ENCODE measurements at places on chromosomes 16 and 17. TPM values are rescaled to one million over a fixed set of nuclear protein-coding genes. Genes with fewer than 3 reads are reported as not detected.

DNA sequence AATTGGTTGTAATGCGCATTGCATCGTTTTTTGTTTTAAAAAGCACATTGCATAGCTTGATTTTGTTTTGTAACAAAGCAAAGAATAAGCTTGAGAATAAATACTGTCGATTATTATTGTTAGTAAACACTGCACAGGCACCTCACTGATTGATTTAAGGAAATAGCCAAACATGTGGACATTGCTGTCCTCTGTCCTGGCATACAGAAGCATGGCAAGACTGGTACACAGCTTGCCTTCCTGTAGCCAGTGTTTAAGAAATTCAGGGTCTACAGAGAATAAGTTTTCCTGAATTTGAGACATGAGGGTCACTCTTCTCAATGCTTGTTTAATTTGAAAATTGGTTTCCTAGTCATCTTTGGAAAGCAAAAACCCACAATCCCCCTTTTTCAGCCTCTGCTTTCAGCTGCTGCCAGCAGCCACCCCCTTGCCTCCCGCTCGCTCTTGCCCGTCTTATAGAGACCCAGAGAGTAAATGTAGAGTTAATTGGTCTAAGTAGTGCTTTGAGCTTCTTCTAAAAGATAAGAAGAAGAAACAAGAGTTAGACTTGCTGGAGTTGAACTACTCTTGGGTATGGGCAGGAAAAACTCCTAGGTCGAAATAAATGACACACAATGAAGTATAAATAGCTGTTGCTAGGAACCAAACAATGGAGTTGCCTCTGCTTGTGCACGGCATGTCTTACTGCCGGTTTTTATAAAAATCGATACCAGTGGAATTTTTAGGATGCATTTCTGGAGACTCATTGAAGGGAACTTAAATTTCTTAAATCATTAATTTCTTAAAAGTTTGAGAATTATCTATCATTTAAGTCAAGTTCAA is 116.6 kb downstream of the MRTFB start:
- no peak for DNase-seq

DNA sequence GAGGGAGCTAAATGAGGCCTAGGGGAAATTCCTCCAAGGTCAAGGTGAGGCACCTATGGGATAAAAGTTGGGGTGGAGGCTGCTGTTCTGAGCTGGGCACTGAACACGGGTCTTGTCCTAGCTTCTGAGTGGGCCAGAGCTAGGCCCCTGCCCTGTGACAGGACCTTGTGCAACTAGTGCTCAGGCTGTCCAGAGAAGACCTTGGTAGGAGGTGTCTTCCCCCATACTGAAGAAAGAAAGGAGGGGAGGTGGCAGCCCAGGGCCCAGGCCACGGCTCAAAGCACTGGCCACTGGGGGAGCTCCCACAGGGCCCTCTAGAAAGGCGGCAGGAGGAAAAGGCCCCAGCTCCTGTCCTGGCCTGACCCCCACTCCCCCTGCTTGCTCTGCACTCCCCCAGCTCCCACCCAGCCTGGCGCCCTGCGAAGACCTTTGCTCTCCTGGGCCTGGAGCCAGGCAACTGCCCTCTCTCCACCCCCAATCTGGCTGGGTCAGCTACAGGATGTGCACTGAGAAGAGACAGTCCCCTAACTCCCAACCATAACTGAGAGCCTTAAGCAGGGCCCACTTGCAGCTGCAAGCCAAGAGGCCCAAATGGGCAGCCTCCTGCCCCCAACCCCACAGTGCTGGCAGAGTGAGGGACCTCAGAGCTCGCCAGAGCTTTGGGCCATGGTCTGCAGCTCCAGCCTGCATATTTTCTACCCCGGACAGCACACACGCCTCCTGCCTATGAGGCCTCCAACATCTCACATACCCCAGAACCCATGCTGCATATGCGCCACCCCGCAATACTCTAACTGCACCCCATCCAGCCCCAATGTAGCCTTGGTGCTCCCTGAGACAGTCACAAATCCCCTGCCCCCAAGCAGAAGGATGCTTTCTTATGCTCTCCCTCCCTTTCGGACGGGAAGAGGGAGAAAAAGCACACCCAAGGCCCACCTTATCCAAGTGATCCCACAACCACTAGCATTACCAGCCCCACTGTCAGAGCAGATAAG is 15.3 kb downstream of the HSD11B2 start:
- no peak for DNase-seq

GRCh38 chr17:57888311-57889216 is 38.7 kb upstream of the MRPS23 start:
- DNase-seq, result no peak

GRCh38 chr17:8542599-8543502 is 87.7 kb downstream of the MYH10 start:
- no peak for DNase-seq

GRCh38 chr16:69724414-69724873 is 1.9 kb downstream of the NQO1 start:
- DNase-seq, result no peak

DNA sequence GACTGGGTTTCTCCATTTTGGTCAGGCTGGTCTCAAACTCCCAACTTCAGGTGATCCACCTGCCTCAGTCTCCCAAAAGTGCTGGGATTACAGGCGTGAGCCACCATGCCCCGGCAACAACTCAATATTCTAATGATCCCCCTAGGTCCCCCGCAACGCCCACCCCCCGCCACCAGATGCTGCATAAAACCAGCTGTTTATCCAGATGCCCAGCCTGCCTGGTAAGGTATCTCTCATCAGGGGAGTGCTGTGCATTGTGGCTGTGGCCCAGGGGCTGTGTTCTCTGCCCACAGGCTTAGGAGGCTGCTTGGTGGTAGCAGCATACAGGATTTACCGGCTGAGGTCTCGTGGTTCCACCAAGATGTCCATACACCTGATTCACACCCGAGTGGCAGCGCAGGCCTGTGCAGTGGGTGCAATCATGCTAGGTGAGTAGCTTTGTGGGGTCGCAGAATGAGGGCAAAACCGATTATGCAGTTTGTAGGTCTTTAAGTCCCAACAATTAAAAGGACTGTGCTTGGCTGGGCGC is 1.3 kb downstream of the HIGD1B start:
- no peak for DNase-seq

DNA sequence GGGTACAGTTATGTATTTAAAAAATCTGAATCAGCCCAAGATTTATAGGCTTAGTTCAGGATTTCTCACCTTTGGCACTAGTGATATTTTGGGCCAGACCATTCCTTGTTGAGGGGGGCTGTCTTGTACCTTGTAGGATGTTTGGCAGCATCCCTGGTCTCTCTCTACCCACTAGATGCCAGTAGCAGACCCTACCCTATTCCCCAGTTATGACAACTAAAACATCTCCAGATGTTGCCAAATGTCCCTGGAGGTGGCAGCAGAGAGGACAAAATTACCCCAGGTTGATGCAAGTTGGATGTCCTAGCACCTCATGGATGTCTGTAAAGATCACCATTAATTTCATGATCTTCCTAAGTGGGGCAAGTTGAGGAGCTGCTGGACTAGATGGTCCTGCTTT is 45.8 kb downstream of the SYT17 start:
- DNase-seq, result no peak

ZNF624 gene
- polyA plus RNA-seq, result 2.1 TPM

DNA sequence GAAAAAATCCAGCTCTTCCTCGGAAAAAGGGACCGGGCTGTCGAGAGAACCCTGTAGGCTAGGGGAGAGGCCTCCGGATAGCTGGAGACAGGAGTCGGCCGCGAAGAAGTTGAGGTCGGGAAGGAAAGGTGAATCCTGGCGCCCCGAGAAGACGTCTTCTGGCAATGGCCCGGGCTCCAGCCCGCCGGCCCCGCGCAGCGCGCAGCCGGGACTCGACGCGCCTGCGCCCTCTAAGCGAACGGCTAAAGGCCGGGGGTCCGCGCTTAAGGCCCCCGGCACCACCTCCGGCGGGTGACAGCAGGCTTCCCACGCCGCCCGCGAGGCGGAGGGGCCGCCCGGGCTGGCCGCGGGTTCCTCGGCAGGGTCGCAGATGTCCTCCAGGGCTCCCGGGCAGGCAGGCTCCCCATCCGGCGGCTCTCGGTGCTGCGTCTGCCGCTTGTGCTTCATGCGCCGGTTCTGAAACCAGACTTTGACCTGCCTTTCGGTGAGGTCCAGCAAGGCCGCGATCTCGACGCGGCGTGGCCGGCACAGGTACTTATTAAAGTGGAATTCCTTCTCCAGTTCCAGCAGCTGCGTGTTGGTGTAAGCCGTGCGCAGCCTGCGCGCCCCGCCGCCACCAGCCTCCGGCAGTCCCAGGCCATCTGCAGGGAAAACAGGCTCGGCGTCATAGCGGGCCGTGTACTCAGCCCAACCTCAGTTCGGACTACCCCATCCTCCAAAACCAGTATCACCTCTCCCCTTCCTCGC is 1.6 kb downstream of the HOXB2 start:
- no peak for DNase-seq

- peak; percentile 80 for DNase-seq
These were observed 10.2 kb upstream of the CENPT start for GRCh38 chr16:67857547-67858233.

GRCh38 chr17:46769531-46770438 is 48.7 kb downstream of the WNT3 start:
- no peak for DNase-seq

KRTAP4-3 gene
- not detected for polyA plus RNA-seq

DUXB gene
- not detected for polyA plus RNA-seq

DNA sequence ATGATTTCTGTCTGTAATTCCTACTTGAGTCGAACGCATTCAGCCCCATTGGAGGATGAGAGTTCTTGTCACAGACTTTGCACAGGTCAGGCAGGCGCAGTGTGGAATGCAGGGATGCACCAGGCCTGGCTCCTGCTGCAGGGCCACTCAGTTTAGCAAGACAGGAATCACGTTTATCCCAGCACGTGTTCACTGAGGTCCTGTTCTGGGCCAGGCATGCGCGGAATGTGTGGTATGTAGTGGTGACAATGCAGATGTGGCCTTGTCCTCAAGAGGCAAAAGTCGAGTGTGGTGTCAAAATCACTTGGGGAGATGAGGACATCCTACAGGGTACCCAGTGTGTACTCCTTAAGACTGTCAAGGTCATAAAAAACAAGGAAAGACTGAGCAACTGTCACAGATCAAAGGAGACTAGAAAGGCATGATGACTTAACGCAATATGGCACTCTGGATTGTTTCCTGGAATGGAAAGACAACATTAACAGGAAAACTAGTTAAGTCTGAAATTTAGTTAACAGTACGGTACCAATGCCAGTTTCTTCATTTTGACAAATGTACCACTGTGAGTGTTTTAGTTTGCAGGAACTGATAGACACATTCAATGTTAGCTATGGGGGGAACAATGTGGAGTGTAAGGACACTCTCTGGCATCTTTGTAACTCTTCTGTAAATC is 121.5 kb upstream of the ADAMTS18 start:
- no peak for DNase-seq

DNA sequence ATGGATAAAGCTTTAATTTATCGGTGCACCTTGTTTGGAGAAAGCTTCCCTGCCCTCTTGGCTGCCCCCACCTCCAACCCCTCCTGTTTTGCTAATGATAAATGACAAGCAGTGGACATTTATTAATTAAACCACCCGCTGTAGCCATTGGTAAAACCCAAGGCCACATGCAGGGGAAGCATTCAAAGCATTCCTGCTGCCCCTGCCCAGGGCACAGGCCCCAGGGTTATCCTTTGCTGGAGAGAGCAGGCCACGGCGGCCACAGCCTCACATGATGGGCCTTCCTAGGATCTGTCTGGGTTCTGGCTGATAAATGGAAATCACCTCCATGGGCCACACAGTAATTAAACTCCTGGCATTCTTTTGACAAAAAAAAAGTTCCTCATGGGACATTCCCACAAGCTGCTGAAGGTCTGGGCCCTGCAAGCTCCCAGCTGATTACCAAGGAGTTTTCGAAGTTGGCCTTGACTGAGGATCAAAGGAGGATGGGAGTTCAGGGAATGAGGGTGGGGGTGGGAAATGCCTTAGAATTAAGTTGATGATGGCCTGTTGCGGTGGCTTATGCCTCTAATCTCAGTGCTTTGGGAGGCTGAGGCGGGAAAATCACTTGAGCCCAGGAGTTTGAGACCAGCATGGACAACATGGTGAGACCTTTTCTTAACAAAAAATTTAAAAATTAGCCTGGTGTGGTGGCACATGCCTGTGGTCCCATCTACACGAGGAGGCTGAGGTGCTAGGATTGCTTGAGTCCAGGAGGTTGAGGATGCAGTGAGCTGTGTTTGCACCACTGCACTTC is 35.5 kb downstream of the SOST start:
- DNase-seq, result no peak

DNA sequence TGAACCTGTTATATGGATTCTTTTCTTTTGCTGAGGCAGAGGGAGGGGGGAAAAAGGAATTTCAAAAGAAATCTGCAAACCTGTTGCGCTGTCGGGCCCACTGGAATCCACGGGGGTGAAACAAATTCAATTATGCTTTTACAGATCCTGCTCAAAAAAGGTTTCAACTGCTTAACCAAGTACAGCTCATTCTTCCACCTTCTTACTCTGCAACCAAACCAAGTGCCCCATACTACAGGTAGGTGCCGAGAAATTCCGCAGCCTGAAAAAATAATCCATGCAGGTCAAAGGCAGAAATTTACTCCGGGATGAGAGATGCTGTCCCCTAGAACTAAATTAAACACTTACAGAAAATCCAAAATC is 416 bp downstream of the RNF43 start:
- no peak for DNase-seq

DNA sequence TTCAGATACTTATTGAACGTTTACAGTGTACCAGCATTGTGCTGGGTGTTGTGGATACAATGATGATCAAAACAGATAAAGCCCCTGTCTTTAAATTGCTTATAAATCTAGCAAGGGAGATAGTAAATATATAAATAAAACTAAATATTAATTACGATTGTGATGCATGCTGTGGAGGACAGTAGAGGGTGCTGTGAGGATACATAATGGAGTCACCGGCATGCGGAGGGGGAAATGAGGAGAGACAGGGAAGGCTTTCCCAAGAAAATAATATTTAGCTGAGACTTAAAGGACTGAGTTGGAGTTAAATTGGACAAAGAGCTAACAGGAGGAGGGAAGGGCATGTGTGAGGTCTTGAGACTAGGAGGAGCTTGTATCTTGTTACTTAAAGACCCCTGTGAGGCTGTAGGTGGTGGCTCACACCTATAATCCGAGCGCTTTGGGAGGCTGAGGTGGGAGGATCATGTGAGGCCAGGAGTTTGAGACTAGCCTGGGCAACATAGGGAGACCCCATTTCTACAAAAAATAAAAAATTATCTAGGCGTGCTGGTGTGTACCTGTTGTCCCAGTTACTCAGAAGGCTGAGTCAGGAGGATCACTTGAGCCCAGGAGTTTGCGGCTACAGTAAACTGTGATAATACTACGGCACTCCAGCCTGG is 2.4 kb downstream of the DHRS7B start:
- DNase-seq, result peak; percentile 7
